ENCODE measurements at places on chromosomes 7 and 10. TPM values are rescaled to one million over a fixed set of nuclear protein-coding genes. Genes with fewer than 3 reads are reported as not detected.

SLC12A9 gene
- 36.5 TPM for total RNA-seq

ABCB4 gene
- 0.60 TPM for total RNA-seq

MSMB gene
- 1.7 TPM for total RNA-seq

GRCh38 chr10:110007161-110007700, 553 bp upstream of the ADD3 start:
- H3K4me1 ChIP-seq, result peaks cover 21% of the 10 kb centered on the region
- no peak for DNase-seq
- H3K27me3 ChIP-seq, result peaks cover 4% of the 10 kb centered on the region
- H3K36me3 ChIP-seq, result no peaks in the 10 kb centered on the region

GRCh38 chr7:69732203-69732602, 133.9 kb downstream of the AUTS2 start:
- no peaks in the 10 kb centered on the region for H3K36me3 ChIP-seq
- no peaks in the 10 kb centered on the region for H3K27me3 ChIP-seq
- no peak overlapping the region for H3K4me3 ChIP-seq
- no peak overlapping the region for H3K27ac ChIP-seq

DNA sequence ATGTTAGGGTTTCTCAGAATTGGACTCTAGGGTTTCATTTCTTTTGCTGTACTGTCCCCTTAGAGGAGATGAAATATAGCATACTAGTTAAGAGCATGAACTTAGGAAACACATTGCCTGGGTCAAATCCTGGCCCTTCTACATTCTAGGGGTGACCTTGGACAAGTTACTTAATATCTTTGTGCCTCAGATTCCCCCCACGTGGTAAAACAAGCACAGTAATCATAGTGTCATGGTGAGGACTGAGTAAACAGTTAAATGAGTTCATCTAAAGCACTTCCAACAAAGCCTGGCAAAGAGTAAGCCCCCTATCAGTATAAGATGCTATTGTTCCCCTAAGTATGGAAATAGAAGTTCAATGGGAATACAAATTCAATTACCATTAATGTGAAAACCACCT, 5.1 kb downstream of the DPY19L1 start:
- peaks cover 29% of the 10 kb centered on the region for H3K27me3 ChIP-seq
- H3K36me3 ChIP-seq, result no peaks in the 10 kb centered on the region
- no peak overlapping the region for H3K4me3 ChIP-seq
- peaks cover 3% of the 10 kb centered on the region for H3K4me1 ChIP-seq
- no peak overlapping the region for H3K27ac ChIP-seq

DNA sequence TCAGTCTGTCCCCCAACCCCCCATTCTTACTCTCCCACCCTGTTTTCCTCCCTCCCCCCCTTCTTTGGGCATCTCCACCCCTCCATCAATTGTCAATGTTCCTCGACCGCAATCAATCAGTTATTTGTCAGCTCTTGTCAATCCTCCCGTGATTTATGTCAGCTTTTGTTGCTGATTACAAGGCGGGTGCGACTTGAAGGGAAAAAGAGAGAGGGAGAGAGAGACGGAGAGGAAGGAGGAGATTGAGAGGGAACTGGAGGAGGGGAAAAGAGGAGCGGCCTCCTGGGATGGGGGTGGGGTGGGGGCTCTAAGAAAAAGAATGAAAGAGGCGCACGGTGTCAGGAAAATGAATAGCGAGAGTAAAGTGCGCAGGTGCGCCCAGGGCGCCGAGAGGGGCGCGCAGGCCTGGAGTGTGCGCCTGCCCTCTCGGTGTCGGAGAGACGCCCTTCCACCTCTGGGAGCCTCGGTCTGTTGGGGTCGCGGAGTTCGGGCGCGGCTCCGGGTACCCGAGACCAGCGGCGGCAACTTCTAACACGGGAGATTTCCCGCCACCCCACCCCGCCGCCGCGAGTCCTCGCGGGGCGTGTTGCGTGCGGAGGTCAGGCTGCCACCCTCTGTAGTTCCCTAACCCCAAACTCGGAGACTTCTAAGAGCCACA, 1.1 kb upstream of the ZNF503 start:
- no peaks in the 10 kb centered on the region for H3K36me3 ChIP-seq
- peak overlapping the region; percentile 93 for H3K27ac ChIP-seq
- H3K4me3 ChIP-seq, result peak overlapping the region; percentile 87
- peaks cover 7% of the 10 kb centered on the region for H3K4me1 ChIP-seq

- H3K27me3 ChIP-seq, result no peaks in the 10 kb centered on the region
- peak overlapping the region; percentile 75 for H3K27ac ChIP-seq
- H3K4me3 ChIP-seq, result peak overlapping the region; percentile 49
These were observed 6.9 kb downstream of the ITPRIP start for GRCh38 chr10:104331208-104331838.

GRCh38 chr7:43546231-43546630, 36.7 kb upstream of the STK17A start:
- H3K27me3 ChIP-seq, result no peaks in the 10 kb centered on the region
- H3K4me1 ChIP-seq, result no peaks in the 10 kb centered on the region
- no peak overlapping the region for H3K4me3 ChIP-seq
- DNase-seq, result no peak
